Naive thymus-derived CD4-positive, alpha-beta T cell (primary cell): ENCODE measurements at places on chromosomes 2 and 18. TPM values are rescaled to one million over a fixed set of nuclear protein-coding genes. Genes with fewer than 3 reads are reported as not detected.
A peak's percentile ranks its signal among the peaks of the same experiment; 100 is the strongest.

DNA sequence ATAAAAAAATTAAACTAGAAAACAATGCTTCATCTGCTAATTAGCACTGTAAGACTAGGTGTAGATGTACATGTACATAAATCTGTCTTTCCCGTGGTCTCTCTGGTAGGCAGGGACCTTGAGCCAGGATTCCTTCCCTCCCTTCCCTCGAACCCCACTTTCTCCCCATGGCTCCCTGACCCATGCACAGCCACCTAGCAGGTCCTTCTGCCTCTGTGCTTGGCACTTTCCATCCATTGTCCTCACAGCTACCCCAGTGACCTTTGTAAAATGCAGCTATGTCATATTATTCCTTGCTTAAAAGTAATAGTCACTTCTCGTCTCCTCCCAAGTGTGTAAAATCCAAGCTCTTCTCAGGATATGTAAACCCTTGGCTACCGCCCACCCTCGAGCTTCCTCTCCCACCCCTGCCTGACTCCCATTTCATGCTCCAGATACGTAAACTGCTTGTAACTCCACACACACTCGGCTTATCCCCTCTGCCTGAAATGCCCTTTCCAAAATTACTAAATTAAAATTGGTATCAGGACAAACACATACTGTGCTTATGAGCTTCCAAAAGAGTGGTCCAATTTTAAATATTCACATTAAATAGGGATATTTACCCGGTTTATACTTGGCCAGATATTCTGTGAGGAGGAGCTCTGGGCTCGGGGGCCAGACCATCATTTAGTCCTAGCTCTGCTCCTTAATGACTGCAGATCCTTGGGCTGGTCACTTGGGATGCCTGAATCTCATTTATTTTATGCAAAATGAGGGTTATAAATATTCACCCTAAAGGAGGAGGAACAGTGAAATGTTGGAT lies 54.0 kb upstream of the RALBP1 start:
- H3K4me1 ChIP-seq: no peaks in the 10 kb centered on the region
- H3K36me3 ChIP-seq: no peaks in the 10 kb centered on the region
- H3K27me3 ChIP-seq: no peaks in the 10 kb centered on the region
- no peak overlapping the region for H3K27ac ChIP-seq
- DNase-seq: no peak

GRCh38 chr18:837922-838321 lies 25.9 kb upstream of the YES1 start:
- no peak overlapping the region for H3K27ac ChIP-seq
- no peaks in the 10 kb centered on the region for H3K4me1 ChIP-seq
- H3K27me3 ChIP-seq: no peaks in the 10 kb centered on the region
- no peak overlapping the region for H3K4me3 ChIP-seq
- DNase-seq: no peak

Gene ARHGAP28
- total RNA-seq: not detected

Gene CD8B2
- 0.64 TPM for total RNA-seq

- no peak for DNase-seq
- H3K27ac ChIP-seq: no peak overlapping the region
- no peaks in the 10 kb centered on the region for H3K36me3 ChIP-seq
- H3K4me1 ChIP-seq: no peaks in the 10 kb centered on the region
Measured at GRCh38 chr2:138084206-138084605, 119.9 kb downstream of the HNMT start.

DNA sequence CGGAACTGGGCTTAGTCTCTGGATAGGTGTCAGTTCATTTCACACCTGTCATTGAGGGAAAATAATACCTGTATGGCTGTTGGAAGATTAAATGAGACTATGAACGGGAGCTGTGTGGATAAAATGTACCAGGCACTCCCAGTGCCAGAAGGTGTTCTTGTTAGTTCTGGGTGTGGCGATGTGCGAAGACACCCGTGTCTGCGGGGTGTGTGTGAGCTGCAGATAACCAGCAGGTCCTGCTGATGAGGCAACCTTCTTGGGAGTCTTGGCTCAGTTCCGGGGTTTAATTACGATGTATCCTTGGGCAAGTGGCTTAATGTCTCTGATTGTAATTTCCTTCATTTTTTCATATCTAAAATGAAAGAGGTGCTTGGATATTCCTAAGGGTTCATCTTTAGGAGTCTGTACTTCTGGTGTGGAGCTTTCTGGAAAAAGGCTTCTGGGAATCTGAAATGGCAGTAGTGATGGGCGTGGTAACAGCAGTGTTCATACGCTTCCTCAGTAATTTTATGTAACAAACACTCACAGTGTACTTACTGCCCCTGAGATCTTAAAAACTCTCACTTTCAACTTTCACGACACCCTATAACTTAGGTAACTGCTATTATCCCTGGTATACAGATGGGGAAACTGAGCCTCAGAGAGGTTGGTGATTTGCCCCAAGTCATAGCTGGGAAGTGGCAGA lies 35.0 kb downstream of the NEDD4L start:
- H3K36me3 ChIP-seq: no peaks in the 10 kb centered on the region
- H3K4me3 ChIP-seq: no peak overlapping the region
- DNase-seq: no peak
- no peaks in the 10 kb centered on the region for H3K4me1 ChIP-seq

DNA sequence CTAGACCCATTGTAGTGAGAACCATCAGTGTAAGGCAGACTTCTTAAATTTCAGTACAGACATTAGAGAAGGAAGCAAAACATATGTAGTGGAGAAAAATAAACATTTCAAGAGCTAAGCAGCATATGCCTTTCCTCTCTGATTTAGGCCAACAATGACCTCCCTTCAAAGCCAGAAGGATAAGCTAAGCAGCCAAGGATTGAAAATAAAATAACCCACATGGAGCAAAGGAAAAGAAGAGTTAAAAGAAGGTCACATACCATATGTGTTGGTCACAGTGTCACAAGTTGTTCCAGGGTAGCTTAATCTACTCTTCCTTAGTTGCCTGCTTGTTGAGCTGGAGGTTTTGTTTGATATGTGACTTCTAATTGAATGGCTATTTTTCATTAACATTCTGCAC lies 15.6 kb upstream of the LAMA1 start:
- no peak overlapping the region for H3K4me3 ChIP-seq
- no peak overlapping the region for H3K27ac ChIP-seq
- no peaks in the 10 kb centered on the region for H3K4me1 ChIP-seq
- H3K36me3 ChIP-seq: no peaks in the 10 kb centered on the region
- DNase-seq: no peak

- DNase-seq: no peak
- H3K27me3 ChIP-seq: no peaks in the 10 kb centered on the region
- H3K4me3 ChIP-seq: no peak overlapping the region
- H3K36me3 ChIP-seq: no peaks in the 10 kb centered on the region
Measured at GRCh38 chr2:45806563-45807358, 155.3 kb downstream of the PRKCE start.

Gene IGFBP5
- total RNA-seq: not detected

GRCh38 chr2:218331745-218332144 lies 24.9 kb upstream of the CATIP start:
- no peak overlapping the region for H3K4me3 ChIP-seq
- no peak for DNase-seq
- H3K27me3 ChIP-seq: no peaks in the 10 kb centered on the region
- no peaks in the 10 kb centered on the region for H3K36me3 ChIP-seq

DNA sequence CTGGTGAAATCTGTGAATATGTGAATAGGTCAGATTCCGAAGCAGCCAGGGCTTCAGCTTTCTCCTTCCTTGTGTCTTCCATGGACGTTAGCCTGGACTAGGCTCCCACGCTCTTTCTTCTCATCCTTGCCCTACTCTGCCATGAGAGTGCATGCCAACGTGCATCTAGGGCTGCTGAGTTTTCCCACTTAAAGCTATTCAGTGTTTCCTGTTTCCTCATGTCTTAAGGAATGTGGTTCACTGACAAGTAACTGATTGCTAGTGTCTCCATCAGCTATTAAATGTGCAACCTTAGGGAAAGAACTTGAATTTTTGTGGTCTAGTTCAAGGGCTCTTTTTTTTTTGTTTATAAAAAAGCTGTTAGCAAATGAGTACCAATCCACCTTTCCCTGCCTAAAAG lies 642.3 kb upstream of the LINC00305 start:
- DNase-seq: no peak
- H3K36me3 ChIP-seq: no peaks in the 10 kb centered on the region
- no peaks in the 10 kb centered on the region for H3K27me3 ChIP-seq

DNA sequence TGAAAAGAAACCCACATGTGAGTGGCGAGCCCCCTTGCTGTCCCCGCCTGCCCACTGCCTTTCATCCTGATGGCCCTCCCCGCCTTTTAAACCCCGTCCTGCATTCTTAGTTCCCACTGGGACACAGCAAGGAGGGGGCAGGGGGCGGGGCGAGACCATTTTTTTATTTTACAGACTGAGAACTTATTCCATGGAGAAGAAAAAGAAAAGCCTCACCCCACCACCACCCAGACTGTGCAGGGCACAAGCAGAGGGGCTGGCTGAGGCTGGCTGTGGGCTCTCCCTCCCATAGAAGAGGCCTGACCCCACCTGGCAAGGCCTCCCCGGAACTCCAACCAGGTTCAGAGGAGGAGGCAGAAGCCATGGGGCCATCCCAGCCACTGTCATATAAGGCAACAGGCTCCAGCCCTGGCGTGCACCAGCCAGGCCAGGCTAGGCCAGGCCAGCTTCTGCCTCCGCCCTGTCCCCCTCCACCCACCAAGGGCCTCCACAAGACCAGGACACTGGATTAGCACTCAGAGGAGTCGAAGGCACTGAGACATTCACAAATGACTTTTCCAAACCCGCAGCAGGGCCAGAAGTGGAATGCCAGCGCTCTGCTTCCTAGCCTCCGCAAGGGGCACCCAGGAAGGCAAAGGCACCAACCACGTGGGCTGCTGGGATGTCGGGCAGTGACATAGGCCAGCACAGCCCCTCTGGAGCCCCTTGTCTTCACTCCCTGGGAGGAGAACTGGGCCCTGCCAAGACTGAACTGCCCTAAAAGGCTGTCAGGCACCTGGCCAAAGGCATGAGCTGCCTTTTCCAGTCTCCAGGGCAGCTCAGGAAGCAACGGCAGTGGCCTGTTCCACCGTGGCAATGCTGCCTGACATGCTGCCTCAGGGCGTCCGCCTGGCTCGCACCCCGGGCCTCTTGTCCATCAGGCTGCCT lies 37.5 kb upstream of the SEMA4C start:
- peaks cover 6% of the 10 kb centered on the region for H3K4me1 ChIP-seq
- no peak overlapping the region for H3K27ac ChIP-seq
- DNase-seq: no peak
- no peak overlapping the region for H3K4me3 ChIP-seq
- H3K36me3 ChIP-seq: no peaks in the 10 kb centered on the region
- no peaks in the 10 kb centered on the region for H3K27me3 ChIP-seq

DNA sequence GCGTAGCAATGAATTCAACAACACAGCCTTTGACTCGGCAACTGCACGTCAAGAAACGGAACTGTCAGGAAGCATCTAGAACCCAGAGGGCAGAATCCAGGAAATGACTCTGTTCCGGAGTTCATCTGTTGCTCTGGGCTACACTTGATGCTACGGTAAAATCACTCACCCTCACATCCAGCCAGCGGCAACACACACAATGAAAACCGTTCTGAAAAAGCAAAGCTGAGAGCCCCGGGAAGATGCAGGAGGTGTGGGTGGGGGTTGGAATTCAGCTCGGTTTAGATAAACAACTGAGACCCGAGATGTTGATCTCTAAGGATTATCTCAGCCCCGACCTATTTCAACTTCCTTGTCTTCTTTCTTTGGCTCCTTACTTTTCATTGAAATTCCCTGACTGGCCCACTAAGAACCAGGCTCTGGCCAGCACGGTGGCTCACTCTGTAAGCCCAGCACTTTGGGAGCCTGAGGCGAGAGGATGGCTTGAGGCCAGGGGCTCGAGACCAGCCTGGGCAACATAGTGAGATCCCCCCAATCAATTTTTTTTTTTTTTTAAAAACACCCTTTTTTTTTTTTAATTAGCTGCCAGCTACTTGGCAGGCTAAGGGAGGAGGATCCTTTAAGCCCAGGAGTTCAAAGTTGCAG lies 13.3 kb upstream of the RAB17 start:
- H3K27ac ChIP-seq: peak overlapping the region; percentile 88
- H3K36me3 ChIP-seq: no peaks in the 10 kb centered on the region
- H3K4me1 ChIP-seq: peaks cover 23% of the 10 kb centered on the region
- DNase-seq: peak; percentile 87
- H3K27me3 ChIP-seq: no peaks in the 10 kb centered on the region

DNA sequence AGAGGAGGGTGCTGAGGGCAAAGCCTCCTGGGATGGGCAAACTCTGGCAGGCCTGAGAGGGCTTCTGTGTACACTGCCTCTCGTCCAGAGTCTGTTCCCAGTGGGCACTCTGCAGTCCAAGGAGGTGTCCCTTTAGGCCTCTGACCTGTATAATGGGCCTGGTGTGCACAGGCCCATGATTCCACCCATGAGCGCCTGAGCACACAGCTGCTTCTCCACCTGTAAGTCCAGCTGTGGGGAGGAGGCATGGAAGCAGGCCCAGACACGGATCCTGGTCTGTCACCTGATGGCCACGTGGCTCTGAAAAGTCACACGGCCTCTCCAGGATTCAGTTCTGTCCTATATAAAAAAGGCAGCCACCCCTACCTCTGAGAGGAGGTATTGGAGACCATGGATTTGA lies 57.0 kb downstream of the PARD6G start:
- no peaks in the 10 kb centered on the region for H3K27me3 ChIP-seq
- no peak overlapping the region for H3K4me3 ChIP-seq
- no peak overlapping the region for H3K27ac ChIP-seq

GRCh38 chr18:75214766-75215510 lies 4.3 kb downstream of the TSHZ1 start:
- no peaks in the 10 kb centered on the region for H3K36me3 ChIP-seq
- DNase-seq: no peak
- peak overlapping the region; percentile 10 for H3K27ac ChIP-seq
- H3K27me3 ChIP-seq: no peaks in the 10 kb centered on the region

- H3K27ac ChIP-seq: no peak overlapping the region
- no peaks in the 10 kb centered on the region for H3K36me3 ChIP-seq
- H3K27me3 ChIP-seq: no peaks in the 10 kb centered on the region
- H3K4me3 ChIP-seq: no peak overlapping the region
- H3K4me1 ChIP-seq: no peaks in the 10 kb centered on the region
- DNase-seq: no peak
Measured at GRCh38 chr2:15782009-15782751, 158.2 kb upstream of the MYCN start.
